Cortex of kidney (tissue), 1 donor: ENCODE measurements at places on chromosomes 5 and 9.

- no peak for DNase-seq
Observed at GRCh38 chr5:16410338-16410737, 55.3 kb downstream of the ZNF622 start.

DNA sequence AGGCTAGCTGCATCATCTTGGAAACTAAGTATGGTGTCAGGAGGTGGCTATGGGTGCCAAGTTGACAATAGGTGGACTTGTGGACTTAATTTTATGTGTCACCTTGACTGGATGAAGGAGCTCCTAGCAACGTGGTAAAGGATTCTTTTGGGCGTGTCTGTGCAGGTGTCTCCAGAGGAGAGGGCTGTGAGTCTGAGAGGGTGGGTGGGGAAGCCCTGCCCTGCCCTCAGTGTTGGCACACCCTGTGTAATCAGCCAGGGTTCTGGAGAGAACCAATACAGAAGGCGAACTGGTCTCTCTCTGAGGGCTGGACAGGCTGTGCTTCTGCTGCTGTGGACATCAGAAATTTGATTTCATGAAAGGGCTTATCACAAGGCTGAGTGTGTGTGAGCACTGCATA is 61.0 kb downstream of the GTF3C4 start:
- no peak for DNase-seq

- DNase-seq: no peak
Observed at GRCh38 chr5:2677689-2678088, 73.8 kb downstream of the IRX2 start.

DNA sequence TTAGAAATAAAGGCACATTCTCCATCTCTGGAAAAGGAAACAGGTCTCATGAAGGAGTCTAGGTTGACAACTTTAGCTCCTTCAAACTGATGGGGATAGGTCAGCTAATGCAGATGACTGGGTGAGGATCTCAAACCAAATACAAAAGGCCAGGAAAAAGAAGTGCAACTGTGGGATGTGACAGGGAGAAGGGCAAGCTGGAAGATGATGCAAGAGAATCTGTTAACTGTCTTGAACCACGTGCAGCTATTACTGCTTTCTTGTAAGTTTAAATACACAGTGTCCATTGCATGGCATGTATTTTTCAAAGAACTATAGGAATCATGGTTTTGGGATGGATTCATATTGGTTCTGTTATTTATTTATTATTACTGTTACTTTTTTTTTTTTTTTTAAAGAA is 331.8 kb downstream of the NDUFS4 start:
- DNase-seq: no peak

- DNase-seq: no peak
Observed at GRCh38 chr9:138121438-138122050, 244.0 kb downstream of the CACNA1B start.

GRCh38 chr5:146238973-146239372 is 35.6 kb downstream of the RBM27 start:
- DNase-seq: no peak

- DNase-seq: no peak
Observed at GRCh38 chr5:50886657-50887345, 220.4 kb downstream of the PARP8 start.

DNA sequence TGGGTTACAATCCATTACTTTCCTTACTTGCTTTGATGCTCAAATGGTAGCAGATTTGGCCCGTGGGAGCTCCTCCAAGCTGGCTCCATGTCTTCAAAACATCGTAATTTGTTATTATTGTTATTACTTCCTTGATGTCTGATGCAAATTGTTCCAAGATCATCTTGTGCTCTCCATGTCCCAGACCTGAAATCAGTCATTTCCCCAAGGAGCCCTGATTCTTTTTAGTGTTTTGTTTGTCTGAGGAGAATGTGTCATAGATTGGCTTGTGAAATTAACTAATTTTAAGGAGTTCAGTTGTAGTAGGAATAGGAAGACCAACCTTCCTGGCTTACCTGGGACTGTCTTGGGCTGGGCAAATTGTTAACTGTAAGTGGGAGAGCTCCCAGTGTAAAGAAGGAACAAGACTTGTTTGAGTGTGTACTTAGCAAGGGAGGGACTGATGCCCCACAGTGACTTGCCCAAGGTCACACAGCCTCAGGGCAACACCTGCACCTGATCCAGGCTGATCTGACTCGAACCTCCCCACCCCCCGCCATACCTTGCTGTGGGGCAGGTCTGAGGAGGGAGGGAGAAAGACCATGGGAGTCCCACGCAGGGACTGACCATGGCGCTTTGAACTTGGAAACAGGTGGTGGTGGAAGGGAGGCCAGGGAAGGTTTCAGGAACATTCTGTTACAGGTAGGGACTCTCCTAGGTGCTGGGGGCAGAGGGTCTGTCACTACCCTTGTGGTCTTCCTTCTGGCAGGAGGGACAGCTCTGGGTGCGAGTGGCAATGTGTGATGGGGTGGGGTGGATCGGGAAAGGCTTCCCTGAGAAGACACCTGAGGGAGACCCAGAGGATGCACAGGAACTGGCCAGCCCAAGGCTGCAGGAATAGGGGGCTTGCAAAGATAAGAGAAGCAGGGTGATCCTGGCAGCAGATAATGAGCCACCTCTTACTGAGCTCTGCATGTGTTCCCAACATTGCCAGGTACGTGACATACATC is 2.7 kb upstream of the BICD2 start:
- no peak for DNase-seq

DNA sequence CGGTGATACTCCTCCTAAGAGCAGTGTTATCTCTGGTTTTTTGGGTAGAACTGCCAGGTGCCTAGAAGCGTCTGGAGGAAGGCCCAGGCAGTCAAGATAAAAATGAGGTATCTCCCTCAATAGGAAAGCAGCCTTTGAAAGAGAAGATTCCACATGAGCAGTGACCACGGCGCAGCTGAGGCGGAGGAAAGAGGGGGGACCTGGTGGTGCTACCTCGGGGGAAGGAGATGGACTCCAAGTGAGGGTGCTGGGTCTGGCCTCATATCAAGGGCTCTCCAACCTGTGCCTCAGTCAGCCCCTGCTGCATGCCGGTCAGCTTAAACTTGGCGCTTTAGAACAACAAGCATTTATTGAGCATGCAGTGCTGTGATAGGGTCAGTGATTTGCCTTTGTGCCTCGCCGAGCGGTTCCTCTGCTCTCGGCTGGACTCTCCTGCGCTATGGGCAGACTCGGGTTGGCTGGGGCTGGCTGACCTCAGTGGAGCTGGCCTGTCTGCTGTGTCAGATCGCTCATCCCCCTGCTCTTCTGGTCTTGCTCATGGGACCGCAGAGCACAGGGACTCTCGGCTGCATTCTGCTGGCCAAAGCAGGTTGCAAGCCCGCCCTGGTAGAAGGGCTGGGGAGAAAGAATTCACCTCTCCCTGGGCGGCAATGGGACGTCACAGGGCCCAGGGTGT is 121.1 kb upstream of the IRX4 start:
- no peak for DNase-seq

DNA sequence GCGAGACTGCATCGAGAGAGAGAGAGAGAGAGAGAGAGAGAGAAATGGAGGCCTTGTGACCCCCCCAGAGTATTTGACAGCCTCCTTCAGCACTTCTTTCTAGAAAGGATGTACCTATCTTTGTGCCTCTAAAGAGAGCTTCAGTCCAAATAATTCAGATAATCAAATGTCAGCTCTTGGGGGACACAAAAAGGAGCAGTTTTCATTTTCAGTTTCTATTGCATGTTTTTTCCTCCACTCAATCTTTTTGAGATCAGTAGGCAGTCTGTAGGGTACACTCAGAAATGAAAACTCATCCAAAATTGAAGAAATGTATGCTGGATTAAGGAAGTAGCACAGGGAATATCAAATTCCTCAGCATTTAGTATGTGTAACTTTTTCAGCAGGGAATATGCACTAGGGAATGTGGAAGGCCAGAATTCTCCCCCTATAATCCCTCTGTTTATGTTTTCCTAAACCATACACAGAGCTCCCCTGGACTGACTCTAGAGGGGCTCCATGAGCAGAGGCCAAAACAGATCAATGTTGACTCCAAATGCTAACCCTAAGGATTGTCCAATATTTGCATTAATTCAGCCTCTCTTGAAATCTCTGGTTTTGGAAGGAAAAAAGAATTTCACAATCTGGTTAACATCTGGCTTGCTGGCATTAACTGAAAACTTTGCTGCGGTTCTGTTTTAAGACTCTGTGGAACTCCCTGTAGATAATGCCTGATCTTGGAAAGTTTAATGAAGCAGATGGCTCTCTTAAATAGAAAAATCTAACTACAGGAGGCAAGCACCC is 250.1 kb downstream of the CEMIP2 start:
- no peak for DNase-seq

GRCh38 chr5:67014957-67015400 is 181.6 kb downstream of the CD180 start:
- no peak for DNase-seq

- no peak for DNase-seq
Observed at GRCh38 chr9:7055171-7055903, 297.6 kb downstream of the KDM4C start.

GRCh38 chr5:170484847-170485615 is 18.8 kb upstream of the KCNIP1 start:
- no peak for DNase-seq

GRCh38 chr5:131262953-131263541 is 806 bp upstream of the CDC42SE2 start:
- no peak for DNase-seq

- no peak for DNase-seq
Observed at GRCh38 chr5:100904259-100904861, 1.3 kb upstream of the ST8SIA4 start.

DNA sequence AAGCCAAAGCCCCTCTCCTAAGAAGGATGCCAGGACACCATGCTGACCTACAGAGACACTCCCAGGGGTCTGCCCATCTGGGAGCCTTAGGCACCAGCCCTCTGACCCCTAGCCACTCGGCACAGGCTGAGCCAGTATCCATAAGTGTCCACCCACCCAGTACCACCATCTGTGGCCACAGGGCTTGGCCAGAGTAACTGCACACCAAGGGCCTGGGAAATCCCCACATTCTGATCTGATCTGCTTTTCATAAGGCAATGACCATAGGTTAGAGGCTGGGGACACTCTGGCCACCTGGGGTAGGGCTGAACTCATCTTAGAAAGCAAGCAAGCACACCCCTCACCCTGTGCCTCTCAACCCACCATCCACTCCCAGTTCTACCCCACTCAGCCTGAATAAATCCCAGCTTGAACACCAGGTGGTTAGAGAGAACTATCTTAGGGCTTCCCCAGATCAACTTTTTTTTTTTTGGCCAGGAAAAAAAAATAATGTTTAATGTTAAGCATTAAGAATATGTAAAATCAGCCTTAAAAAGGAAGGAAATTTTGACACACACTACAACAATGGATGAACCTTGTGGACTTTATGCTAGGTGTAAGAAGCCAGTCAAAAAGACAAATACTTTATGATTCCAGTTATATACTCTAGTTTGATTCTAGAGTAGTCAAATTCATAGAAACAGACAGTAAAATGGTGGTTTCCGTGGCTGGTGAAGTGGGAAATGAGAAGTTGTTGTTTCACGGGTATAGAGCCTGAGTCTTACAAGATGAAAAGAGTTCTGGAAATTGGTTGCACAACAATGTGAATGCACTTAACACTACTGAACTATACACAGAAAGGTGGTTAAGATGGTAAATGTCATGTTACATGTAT is 6.2 kb downstream of the GNPDA1 start:
- no peak for DNase-seq

DNA sequence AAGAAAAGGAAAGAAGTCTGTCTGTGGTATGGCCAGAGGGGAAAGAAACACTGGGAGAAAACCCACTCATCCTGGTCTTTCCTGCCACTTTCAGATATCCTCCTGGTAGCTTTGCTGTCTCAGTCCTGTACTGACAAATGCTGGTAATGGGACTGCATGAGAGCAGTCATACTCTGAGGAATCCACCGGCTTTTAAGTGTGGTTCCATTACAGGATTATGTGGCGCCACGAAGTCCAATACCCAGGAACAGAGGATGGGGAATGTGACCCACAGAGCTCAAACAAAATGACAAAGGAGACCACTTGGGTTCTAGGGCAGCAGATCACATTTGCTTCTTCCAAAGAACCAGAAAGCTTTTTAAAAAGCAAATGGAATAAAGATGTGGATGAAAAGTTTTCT is 26.3 kb upstream of the FBP1 start:
- DNase-seq: no peak

- DNase-seq: no peak
Observed at GRCh38 chr5:53423724-53424123, 56.7 kb upstream of the FST start.

DNA sequence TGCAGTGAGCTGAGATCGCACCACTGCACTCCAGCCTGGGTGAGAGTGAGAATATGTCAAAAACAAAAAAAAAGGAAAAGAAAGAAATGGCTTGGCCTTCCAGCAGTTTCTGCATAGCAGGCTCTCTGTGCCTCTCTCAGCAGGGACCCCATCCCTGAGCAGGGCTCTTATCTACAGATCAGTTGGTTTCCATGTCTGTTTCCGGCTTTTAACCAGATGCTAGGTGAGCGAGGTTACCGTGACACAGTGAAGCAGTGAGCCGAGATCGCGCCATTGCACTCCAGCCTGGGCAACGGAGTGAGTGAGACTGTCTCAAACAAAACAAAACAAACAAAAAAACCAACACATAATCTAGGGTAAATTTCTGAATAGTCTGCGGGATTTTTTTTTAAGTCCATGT is 51.4 kb downstream of the COL5A1 start:
- no peak for DNase-seq

DNA sequence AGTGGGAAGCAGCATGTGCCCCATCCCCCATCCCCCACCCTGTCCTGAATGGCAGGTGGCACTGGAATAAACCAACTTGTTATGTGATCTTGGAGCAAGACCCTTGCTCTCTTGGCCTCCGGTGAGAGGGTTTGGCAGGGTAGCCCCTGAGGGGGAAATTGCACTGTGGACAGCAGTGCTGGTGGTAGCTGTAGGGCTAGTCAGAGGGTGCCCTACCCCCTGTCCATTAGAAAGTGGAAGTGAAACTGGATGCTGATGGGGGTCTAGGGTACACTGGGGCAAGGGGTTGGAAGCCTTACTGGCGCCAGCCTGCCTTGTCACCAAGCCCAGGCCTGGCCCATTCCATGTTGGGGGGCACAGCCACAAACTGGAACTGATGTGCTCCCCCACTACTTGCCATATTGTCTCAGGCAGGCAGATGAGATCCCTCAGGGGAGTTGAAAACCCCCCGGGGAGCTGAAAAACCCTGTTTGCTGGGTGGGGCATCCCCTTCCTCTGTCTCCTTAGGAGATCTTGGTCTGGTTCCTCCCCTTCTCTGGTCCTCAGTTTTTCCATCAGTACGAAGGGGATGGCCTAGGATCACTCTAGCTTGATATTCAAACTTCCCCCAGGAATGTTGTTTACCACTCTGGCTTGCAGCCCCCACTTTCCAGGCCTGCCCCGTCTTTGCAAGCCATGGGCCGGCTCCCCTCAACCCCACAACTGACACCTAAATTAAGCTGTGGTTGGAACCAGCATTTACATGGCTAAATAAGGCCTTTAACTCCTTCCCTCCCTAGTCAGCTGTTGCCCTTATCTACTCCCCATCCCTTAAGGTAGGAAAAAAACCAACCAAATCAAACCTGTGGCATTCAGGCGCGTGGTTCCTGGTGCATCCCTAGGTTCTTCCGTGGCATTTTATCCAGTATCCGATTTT is 14.4 kb upstream of the SYNPO start:
- DNase-seq: no peak
